ENCODE measurements at places on chromosomes 1 and 21. TPM values are rescaled to one million over a fixed set of nuclear protein-coding genes. Genes with fewer than 3 reads are reported as not detected.

- DNase-seq: no peak
Measured at GRCh38 chr21:15274701-15275485, 210.1 kb upstream of the NRIP1 start.

DNA sequence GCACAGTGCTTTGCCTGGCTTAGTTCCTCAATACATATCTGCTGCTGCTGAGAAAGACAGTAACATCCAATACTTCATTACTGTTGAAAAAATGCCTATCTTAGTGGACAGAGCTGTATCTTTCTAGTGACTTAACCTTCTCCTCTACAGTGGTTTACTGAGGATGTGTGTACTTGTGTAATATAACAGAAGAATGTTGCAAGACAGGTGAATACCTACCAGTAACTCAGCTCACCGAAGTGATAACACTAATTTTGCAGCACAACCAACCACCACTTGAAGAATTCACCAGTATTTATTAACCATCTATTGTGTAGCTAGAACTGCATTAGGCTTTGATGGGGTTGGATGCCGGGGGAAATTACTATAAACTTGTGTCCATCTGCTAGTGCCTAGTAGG lies 16.6 kb upstream of the TNN start:
- DNase-seq: no peak

GRCh38 chr1:242870966-242871365 lies 346.5 kb upstream of the PLD5 start:
- DNase-seq: no peak

GRCh38 chr1:89287181-89288050 lies 14.8 kb upstream of the GBP5 start:
- DNase-seq: no peak

ALG14 gene
- total RNA-seq: 2.1 TPM

CNN3 gene
- 602 TPM for total RNA-seq

GRCh38 chr1:206479183-206480125 lies 9.2 kb downstream of the IKBKE start:
- peak; percentile 78 for DNase-seq

DNA sequence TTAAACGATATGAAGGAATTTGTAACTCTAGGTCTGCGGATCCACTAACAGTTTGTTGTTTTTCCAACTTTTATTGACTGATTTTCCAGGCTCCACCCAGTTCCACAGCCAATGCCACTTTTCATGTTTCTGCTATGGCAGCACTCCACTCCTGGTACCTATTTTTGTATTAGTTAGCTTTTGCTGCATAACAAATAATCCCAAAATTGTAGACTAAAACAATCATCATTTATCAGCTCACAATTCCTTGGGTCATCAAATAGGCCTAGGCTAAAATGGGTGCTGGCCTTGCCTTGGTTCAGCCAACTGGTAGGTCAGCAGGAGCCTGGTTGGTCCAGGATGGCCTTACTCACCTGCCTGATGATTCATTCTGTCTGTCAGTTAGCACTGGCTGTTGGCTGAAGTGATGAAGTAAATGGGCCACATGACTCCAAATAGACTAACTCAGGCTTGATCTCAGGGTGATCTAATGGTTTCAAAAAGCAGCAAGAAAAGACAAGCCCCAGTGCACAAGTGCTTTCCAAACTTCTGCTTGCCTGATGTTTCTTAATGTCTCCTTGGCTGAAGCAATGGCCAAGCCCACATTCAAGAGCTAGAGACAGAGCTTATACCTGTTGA lies 3.2 kb upstream of the C8B start:
- DNase-seq: no peak

DNA sequence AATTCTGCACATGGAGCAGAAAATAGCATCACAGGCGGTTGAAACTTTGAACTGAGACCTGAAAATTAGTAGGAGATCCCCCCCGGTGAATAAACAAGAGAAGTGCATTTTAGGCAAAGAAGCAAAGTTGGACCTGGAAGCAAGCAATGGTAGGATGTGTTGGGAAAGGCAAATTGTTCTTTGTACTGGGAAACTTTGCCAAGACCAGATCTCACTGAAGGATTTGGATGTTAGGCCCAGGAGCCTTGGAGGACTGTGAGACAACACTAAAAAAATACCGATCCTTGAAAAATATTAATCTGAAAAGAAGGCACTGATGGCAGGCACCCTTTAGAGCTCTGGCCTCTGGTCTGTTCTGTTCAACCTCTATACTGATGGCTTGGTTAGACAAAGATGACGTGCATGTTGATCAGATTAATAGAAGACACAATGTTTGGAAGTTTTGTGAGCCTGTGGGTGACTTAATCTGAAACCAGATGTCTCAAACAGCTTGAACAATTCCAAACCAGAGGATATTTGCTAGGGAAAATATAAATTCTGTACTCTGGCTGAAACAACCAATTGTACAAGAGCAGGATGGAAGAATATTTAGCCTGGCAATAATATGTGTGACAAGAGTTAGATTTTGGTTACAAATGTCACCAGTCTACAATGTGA lies 108.4 kb downstream of the ROR1 start:
- no peak for DNase-seq

DNA sequence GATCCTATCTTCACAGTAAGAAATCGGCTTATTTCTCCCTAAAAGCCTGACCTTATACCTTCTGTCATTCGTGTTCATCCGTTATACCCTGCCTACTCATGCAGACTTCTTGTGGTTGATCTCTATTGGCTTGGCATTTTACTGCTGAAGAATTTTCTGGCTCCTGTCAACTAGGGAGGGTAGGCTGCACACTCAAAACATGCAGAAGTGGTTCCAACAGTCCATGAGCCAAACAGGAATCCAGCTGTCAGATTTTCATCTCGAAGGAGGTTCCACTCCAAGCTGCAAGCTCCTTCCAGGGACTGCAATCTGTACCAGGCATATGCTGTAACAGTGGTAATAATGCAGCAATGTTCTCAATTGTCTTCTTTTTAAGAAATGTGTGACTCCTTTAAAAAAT lies 10.1 kb downstream of the DNAJC11 start:
- DNase-seq: no peak

GRCh38 chr1:237227476-237227875 lies 185.5 kb downstream of the RYR2 start:
- no peak for DNase-seq

GRCh38 chr1:164853146-164853545 lies 294.2 kb downstream of the PBX1 start:
- DNase-seq: no peak

GRCh38 chr1:13945856-13946255 lies 245.9 kb downstream of the PRDM2 start:
- DNase-seq: no peak

DNA sequence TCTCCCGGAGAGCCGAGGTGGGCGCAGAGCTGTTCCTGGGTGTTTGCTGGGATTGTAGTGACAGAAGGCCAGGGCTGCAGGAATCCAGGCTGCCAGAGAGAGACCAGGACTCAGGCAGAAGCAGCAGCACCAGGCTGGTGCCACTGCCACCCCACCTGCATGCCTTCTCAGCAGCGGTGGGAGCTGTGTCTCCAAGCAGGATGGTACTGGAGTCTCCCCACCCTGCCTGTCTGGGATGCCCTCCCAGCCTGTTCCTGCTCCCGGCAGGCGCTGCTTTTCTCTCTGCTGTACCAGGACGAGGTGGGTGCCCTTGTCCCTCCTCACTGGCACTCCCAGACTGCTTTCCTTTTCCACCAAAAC lies 4.5 kb upstream of the HES4 start:
- no peak for DNase-seq

GRCh38 chr1:103516693-103517092 lies 8.8 kb upstream of the RNPC3 start:
- peak; percentile 20 for DNase-seq

WNT4 gene
- total RNA-seq: not detected

- peak; percentile 68 for DNase-seq
Measured at GRCh38 chr1:15272009-15272781, 25.2 kb downstream of the FHAD1 start.

- DNase-seq: no peak
Measured at GRCh38 chr1:169160845-169161495, 54.5 kb downstream of the ATP1B1 start.

DNA sequence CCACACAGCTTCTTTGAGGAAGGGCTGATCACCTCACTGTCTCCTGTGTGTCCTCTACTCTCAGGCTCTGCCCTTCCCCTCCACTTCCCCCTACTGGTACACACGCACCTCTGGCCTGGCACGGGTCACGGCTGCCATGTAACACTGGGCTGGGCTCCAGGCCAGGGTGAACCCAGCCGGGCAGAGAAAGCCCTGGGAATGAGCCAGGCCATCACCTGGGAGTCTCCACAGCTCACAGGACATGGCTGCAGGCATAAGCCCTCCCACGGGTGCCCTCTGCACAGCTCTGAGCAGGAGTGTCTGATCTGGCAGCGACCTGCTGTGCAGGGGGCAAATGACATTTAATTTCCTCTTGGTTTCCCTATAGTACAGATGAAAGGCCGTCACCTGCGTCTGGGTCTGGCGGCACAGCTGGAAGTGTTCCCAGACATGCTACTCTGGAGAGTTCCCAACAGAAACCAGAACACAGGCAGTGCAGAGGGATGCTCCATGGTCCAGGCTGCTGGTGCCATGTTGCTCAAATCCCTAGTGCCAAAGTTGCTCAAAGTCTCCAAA lies 61.2 kb downstream of the ERI3 start:
- DNase-seq: no peak

GRCh38 chr1:74502858-74503257 lies 9.6 kb downstream of the LRRC53 start:
- DNase-seq: no peak

- no peak for DNase-seq
Measured at GRCh38 chr1:54108156-54108555, 44.6 kb downstream of the CDCP2 start.

S100A8 gene
- total RNA-seq: not detected

- no peak for DNase-seq
Measured at GRCh38 chr1:205530116-205530515, 25.6 kb downstream of the CDK18 start.

DNA sequence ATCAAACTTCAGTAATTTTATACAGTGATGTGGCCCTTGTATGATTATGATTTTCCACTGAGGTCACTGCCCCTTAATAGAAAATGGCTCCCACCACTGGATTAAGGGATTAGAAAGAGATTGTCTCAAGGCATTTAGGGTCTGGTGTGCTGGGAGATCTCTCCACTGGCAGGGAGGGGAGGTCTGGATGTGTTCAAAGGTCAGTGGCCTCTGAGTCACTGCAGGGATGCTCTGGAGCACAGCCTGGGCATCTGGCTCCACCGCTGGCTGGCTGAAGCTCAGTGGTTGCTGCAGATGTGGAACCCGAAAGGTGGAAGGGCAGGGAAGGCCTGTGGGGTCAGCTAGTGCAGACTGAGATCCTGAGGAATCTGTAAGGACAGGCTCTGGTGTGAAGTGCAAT lies 18.3 kb upstream of the CHI3L1 start:
- DNase-seq: no peak

DNA sequence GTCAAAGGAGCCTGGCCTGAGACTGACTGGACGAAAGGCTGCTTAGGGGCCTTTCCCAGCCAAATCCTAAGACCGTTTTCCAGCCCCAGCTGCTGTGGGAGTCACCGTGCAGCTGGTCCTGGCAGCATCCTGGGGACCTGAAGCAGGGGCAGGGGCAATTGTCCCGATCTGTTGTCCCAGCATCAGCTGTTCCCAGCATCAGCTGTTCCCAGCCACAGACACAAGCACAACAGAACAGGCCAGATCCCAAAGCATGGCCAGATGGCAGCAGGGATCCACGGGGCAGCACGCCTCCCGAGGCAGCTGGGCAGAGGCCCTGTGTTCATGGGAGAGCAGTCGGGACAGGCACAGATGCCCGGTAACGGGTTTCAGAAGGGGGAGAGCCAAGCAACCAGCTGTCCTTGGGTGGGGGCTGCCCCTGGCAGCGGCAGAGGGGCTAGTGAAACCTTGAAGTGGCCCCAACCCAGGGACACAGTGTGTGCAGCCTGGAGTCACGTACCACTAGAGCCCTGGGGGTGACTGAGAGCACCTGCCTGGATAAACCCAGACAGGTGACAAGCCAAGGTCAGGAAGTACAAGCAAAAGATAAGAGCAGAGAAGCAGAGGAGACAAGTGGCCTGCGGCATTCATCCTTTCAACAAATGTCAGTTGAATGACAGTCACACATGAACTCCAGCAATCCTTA lies 13.3 kb downstream of the CELA2B start:
- DNase-seq: no peak

DNA sequence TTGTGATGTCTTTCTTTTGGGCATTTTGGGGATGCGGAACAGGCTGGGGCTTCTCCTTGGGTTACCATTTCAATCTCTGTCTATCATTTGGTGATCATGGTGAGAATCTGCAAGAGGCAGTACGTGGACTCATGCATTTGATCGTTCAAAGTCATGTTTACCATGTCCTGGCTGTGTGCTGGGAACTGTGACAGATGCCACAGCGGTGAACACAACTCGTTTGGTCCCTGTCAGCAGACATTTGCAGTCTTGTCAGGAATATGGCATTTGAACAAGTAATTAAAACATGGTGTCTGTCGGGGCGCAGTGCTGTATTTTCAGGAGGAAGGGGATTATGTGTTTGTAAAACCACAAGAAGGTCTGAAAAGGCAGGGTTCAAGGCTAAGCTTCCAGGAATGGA lies 103.3 kb upstream of the IGSF21 start:
- DNase-seq: no peak

GRCh38 chr1:236685917-236686814 lies at the start of gene ACTN2:
TSS of gene ACTN2 (plus strand) at chr1:236686499. CDS start at chr1:236686674, 175 bp downstream.
- no peak for DNase-seq

FCMR gene
- total RNA-seq: 11.7 TPM

DNA sequence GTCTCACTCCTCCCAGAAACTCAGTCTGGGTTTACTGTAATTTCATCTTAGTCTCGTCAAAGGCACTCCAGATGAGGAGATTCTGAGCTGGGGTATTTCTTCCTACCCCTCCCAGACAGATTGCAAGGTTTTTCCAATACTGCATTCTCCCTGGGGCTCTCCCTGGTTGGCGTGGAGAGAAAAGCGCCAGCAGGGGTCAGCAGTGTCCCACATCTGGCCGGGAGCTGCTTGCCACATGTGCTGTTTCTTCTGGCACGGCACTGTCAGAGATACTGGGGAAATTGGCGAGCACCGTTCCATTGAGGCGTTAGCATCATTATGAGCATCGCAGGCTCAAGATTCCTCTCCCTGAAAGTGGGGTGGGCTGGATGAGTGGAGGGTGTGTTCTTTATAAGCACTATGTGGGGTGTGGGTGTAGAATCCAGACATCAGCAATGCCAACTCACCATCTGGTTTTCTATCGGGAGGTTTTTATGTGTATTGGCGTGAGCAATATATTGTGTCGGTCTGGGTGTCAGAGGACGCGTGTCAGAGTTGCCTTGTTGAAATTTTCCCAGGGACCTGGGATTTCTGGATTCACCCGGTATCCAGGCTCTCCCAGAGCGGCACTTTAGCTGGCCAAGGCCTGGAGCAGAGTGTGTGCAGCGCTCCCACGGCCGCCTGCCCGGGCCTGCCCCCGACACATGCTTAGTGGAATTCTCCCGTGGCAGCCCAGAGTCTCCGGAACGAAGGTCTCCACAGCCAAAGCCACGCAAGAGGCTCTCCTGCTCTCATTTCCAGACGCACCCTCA lies 8.0 kb upstream of the NAV1 start:
- DNase-seq: peak; percentile 71

- no peak for DNase-seq
Measured at GRCh38 chr1:154831462-154831861, 38.6 kb downstream of the KCNN3 start.

GRCh38 chr1:23980728-23981070 lies 572 bp upstream of the SRSF10 start:
- DNase-seq: peak; percentile 89

KLF17 gene
- total RNA-seq: not detected

HOOK1 gene
- total RNA-seq: not detected

TENT5C gene
- 0.53 TPM for total RNA-seq
